ENCODE measurements at places on chromosomes 11 and 22.

DNA sequence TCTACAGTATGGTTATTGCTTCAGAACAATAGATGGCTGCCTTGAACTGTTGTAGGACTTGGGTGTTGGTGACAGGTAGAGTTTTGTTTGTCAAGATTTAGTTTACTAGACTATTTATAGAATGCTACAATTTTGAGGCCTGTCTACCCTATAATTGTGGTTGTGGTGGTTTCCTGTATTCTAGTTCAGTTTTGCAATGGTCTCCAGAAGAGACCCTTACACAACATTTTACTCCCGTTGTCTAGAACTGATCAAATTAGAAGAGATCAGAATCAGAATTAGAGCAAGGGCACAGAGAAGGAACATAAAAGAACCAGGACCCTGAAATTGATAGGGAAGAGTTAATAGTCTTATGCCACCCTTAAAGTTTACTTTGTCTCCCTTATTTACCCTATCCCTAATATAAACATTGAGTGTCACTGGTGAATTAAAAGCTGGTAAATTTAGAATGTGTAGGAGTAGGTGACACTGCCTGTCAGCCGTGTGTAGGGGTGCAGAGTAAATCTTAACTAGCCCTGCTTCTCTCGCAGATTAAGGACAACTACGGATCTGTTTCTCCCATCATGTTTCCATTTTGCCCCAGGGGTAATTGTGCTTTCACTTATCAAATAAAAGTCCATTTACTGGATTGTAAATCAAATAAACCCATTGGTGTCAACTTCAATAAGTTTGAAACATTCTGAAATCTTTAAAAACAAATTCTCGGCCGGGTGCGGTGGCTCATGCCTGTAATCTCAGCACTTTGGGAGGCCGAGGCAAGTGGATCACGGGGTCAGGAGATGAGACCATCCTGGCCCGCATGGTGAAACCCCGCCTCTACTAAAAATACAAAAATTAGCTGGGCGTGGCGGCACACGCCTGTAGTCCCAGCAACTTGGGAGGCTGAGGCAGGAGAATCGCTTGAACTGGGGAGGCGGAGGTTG, 10.9 kb upstream of the PHLDB1 start:
- H3K36me3 ChIP-seq = peaks cover 48% of the 10 kb centered on the region
- peak overlapping the region; percentile 4 for H3K27ac ChIP-seq
- no peak overlapping the region for H3K4me3 ChIP-seq
- no peaks in the 10 kb centered on the region for H3K27me3 ChIP-seq
- DNase-seq = no peak
- peaks cover 17% of the 10 kb centered on the region for H3K4me1 ChIP-seq

GRCh38 chr11:64178203-64178602, 7.8 kb upstream of the STIP1 start:
- no peaks in the 10 kb centered on the region for H3K27me3 ChIP-seq
- no peak overlapping the region for H3K27ac ChIP-seq
- no peak overlapping the region for H3K4me3 ChIP-seq
- H3K4me1 ChIP-seq = peaks cover 38% of the 10 kb centered on the region
- DNase-seq = no peak
- H3K36me3 ChIP-seq = peaks cover 11% of the 10 kb centered on the region

- peaks cover 9% of the 10 kb centered on the region for H3K36me3 ChIP-seq
- peaks cover 3% of the 10 kb centered on the region for H3K4me1 ChIP-seq
- peak; percentile 9 for DNase-seq
- H3K27ac ChIP-seq = no peak overlapping the region
- no peaks in the 10 kb centered on the region for H3K27me3 ChIP-seq
Observed at GRCh38 chr11:43830928-43831440, 49.6 kb upstream of the ALKBH3 start.

DNA sequence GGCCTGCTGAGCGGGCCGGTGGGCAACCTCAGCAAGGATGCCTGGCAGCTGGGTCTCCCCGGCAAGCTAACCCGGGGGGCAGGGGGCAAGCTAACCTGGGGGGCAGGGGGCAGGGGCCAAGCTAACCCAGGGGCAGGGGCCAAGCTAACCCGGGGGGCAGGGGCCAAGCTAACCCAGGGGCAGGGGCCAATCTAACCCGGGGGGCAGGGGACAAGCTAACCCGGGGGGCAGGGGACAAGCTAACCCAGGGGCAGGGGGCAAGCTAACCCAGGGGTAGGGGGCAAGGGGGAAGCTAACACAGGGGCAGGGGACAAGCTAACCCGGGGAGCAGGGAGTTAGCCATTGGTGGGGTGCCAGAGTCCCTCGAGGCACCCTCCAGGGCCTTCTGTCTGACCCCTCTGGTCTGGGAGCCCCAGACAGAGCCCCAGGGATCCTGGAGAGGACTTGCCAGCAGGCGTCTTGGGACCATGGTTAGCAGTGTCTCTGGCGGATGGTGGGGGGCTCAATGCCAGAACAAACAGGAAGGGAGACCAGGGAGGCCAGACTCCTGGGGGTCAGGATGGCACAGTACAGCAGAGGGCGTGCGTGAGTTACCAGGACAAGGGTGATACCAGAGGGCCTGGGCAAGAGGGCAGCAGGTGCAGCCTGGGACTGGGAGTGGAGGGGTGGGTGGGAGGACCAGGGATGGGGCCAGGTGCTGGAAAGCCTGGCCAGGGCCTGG, 16.1 kb downstream of the IGF2 start:
- H3K4me1 ChIP-seq = no peaks in the 10 kb centered on the region
- no peak overlapping the region for H3K27ac ChIP-seq
- no peaks in the 10 kb centered on the region for H3K36me3 ChIP-seq
- H3K27me3 ChIP-seq = peaks cover 6% of the 10 kb centered on the region

- H3K27ac ChIP-seq = no peak overlapping the region
- H3K4me1 ChIP-seq = no peaks in the 10 kb centered on the region
- no peaks in the 10 kb centered on the region for H3K27me3 ChIP-seq
Observed at GRCh38 chr11:122391049-122391448, 264.5 kb upstream of the UBASH3B start.

- H3K36me3 ChIP-seq = peaks cover 5% of the 10 kb centered on the region
- peaks cover 9% of the 10 kb centered on the region for H3K4me1 ChIP-seq
- peaks cover 2% of the 10 kb centered on the region for H3K27me3 ChIP-seq
- no peak overlapping the region for H3K4me3 ChIP-seq
Observed at GRCh38 chr22:36982136-36982535, 37.1 kb downstream of the TST start.

DNA sequence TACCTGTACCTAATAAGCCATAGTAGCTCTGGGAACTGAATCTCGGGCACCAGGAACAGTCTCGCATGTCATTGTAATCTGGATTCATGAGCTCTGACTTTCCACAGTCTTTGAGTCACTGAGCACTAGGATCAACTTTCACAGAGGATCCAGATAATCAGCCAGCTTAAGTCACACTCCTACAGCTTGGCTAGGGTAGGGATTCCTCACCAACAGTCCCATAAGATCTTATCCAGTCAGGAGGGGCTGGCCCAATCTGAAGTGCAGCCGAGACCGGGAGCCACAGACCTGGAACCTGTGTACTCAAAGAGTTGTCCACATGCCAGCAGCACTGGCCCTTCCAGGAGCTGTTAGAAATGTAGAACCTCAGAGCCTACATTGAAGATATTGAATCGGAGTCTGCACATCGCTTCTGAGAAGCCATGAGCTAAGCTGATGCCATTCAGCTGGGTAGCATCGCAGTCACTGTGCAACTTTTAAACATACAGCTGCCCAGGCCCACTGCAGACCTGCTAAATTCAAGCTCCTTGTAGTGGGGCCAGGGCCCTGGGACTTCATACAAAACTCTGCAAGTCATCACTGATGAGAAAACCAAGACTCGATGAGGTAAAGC, 538.8 kb upstream of the B3GAT1 start:
- H3K27ac ChIP-seq = no peak overlapping the region
- peaks cover 3% of the 10 kb centered on the region for H3K27me3 ChIP-seq
- no peak overlapping the region for H3K4me3 ChIP-seq
- H3K36me3 ChIP-seq = no peaks in the 10 kb centered on the region

DNA sequence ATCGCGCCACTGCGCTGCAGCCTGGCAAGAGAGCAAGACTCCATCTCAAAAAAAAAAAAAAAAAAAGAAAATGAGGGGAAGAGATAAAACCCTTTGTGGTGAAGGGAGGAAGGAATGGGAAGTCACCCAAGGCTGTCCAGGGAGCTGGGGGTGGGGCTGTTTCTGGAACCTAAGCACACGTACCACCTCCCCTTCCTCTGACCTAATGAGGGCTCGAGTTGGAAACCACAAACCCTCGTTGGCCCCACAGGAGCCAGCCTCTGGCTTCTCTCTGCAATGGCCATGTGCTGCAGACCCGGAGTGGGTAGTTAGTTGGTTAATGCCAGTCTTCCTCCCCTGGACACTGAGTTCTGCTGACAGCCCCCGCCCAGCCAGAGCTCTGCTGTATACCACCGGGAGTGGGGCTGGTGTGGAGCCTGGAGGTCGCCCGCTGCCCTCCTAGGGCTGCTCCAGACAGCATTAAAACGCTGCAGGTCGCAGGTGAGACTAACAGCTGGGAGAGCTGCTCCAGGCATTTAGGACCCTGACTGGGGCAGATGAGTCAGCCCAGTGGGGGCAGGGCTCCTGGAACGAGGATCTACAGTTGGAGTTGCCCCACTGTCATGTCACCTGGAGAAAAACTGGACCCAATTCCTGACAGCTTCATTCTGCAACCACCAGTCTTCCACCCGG, at the start of gene LGALS12:
TSS of gene LGALS12 (plus strand) at position 228 of the 672 bp plus-strand sequence. CDS start at position 603, 375 bp downstream.
- peaks cover 18% of the 10 kb centered on the region for H3K4me1 ChIP-seq
- no peak for DNase-seq
- H3K27ac ChIP-seq = peak within 1 kb of the TSS; percentile 57
- peaks cover 7% of the 10 kb centered on the region for H3K36me3 ChIP-seq

- no peak for DNase-seq
- no peaks in the 10 kb centered on the region for H3K27me3 ChIP-seq
- no peak overlapping the region for H3K27ac ChIP-seq
- no peaks in the 10 kb centered on the region for H3K36me3 ChIP-seq
- no peak overlapping the region for H3K4me3 ChIP-seq
Observed at GRCh38 chr11:110951037-110951949, 239.1 kb upstream of the ARHGAP20 start.

- no peaks in the 10 kb centered on the region for H3K27me3 ChIP-seq
- H3K36me3 ChIP-seq = no peaks in the 10 kb centered on the region
- H3K4me3 ChIP-seq = no peak overlapping the region
- no peaks in the 10 kb centered on the region for H3K4me1 ChIP-seq
Observed at GRCh38 chr11:126518071-126518971, 162.8 kb downstream of the ST3GAL4 start.

DNA sequence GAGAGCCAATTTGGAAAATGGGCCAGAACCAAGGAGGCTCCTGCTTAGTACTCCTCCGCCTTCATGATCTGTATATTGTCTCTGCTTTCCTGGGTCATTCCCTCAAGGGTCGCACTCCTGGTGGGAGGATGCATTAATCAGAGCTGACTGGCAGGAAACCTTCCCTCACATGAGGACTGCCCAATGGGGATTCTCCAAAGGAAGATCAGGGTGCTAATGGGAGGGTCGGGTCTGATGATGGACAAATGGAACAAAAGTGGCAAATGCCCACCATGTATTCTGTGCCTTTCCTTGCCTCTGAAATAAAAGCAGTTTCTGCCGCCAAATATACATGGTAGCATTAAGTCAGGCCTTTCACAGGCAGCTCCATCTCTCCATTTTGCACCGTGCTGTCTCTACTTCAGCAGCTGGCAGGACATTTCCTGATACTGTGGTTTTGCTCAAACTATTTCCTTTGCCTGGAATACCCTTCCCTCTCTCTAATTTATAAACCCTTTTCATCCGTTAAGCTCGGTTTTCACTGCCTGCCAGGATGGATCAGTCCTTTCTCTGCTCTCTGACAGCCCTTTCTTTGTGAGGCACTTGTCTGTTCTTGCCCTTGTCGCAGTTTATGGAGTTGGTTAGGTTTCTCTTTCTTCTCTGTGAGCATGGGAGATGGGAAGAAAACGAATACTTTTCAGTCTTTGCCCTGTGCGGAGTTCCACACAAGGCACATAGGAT, 13.5 kb downstream of the SREBF2 start:
- peaks cover 51% of the 10 kb centered on the region for H3K4me1 ChIP-seq
- DNase-seq = no peak
- H3K36me3 ChIP-seq = peaks cover 18% of the 10 kb centered on the region
- H3K4me3 ChIP-seq = no peak overlapping the region
- H3K27me3 ChIP-seq = no peaks in the 10 kb centered on the region
- H3K27ac ChIP-seq = no peak overlapping the region

GRCh38 chr22:19719050-19719482, 4.3 kb upstream of the GP1BB start:
- DNase-seq = no peak
- H3K4me3 ChIP-seq = peak overlapping the region; percentile 60
- peaks cover 46% of the 10 kb centered on the region for H3K27me3 ChIP-seq
- peaks cover 8% of the 10 kb centered on the region for H3K4me1 ChIP-seq

- no peak for DNase-seq
- H3K4me3 ChIP-seq = no peak overlapping the region
- H3K36me3 ChIP-seq = peaks cover 16% of the 10 kb centered on the region
- peaks cover 31% of the 10 kb centered on the region for H3K4me1 ChIP-seq
Observed at GRCh38 chr11:129840236-129840635, 24.6 kb downstream of the TMEM45B start.

GRCh38 chr11:19577391-19577975, 135.2 kb upstream of the NAV2 start:
- peaks cover 4% of the 10 kb centered on the region for H3K27me3 ChIP-seq
- no peak for DNase-seq
- no peak overlapping the region for H3K4me3 ChIP-seq
- no peak overlapping the region for H3K27ac ChIP-seq
- no peaks in the 10 kb centered on the region for H3K4me1 ChIP-seq
- no peaks in the 10 kb centered on the region for H3K36me3 ChIP-seq

DNA sequence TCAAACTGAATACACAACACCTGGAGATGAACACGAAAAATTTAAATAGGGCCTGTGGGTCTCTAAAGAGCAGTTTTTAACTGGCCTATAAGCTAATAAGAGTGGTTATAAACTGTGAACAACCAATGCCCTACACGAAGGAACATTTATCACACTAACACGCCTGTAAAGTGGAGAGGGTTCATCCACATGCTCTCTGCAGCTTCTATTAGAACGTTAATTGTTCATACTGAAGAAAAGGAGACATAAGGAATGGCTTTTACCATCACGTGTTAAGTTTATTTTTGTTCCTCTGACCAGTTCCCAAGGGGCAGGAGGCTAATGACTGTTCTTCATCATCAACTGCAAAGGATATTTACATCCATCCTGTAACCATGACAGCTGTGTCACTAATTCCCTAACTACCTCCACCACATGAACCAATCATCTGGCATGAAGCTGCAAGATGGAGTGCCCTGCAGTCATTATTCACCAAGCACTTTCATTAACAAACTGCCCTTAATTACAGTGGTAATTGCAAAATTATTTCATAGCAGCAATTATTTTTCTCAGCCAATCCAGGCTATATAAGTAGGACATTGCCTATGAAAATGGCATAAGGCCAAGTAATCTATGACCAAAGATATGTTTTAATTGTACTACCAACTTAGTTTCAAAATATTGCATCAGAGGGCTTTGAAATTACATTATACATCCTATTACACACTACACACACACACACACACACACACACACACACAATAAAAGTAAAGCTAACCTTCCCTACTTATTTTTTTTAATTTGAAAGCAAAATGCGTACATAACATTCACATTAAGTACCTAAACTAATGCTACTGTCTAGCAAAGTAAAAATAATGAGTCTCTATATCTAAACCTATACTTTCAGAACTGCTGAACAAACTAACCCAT, 186.7 kb downstream of the CADM1 start:
- H3K4me3 ChIP-seq = no peak overlapping the region
- no peak overlapping the region for H3K27ac ChIP-seq
- peaks cover 5% of the 10 kb centered on the region for H3K27me3 ChIP-seq
- DNase-seq = no peak

Measured in activated CD4-positive, alpha-beta T cell treated with anti-CD3 and anti-CD28 coated beads, Interleukin-2, amount 10 ng/mL, durations not matched to agents 7 days and 5 days (primary cell).